Aorta (tissue), 5 donors: ENCODE measurements at places on chromosomes 1 and 21.

DNA sequence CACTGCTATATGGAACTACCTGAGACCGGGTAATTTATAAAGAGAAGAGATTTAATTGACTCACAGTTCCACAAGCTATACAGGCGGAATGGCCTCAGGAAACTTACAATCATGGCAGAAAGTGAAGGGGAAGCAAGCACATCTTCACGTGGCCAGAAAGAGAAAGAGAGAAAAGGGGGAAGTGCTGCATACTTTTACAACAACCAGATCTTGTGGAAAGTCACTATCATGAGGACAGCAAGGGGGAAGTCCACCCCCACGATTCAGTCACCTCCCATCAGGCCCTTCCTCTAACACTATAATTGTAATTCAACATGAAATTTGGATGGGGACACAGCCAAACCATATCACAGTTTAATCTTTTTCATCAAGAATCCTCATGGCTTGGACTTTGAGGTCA is 339.2 kb upstream of the AJAP1 start:
- DNase-seq, result no peak

GRCh38 chr21:34526618-34527290 is 14.7 kb upstream of the KCNE1 start:
- peak; percentile 85 for DNase-seq

DNA sequence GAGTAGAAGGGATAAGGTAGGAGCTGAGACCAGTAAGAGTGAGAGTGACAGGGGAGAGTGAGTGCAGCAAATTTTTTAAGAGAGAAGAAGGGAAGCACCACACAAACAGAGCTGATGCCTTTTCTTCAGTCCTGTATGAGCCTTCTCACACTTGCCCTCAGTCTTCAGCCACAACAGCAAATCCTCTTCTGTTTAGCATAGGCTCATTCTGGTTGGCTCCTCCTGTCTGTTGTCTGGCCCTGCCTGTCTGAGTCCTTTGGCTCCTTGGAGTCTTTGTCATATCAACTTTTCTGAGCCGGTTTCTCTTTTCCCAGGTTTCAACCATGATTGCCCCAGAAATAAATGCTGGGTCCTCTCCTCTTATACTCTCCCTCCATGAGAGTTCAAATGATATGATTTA is 12.7 kb upstream of the CASQ1 start:
- DNase-seq, result no peak

DNA sequence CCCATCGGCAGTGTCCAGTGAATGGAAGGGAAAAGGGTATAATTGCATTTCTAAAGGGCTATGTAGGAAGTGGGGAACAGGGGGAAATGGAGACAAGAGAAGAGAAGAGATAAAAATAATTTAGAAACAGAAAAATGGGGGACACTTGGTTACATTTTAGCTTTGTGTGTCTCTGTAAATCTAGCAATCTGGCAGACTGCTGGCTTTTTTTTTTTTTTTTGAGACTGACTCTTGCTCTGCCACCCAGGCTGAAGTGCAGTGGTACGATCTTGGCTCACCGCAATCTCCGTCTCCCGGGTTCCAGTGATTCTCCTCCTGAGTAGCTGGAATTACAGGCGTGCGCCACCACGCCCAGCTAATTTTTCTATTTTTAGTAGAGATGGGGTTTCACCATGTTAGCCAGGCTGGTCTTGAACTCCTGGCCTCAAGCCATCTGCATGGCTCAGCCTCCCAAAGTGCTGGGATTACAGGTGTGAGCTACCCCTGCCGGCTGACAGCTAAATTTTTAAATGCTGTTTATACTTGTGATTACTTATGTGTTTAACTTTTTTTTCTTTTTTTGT is 53.4 kb downstream of the AGPAT3 start:
- DNase-seq, result peak; percentile 31

- peak; percentile 31 for DNase-seq
These were observed at the start of gene CACNA1S for GRCh38 chr1:201112173-201112731. TSS of gene CACNA1S (minus strand) at chr1:201112426. CDS start at chr1:201112339, 87 bp downstream.

- no peak for DNase-seq
These were observed 2.6 kb upstream of the UQCRHL start for GRCh38 chr1:15810073-15810472.

- no peak for DNase-seq
These were observed 169.2 kb downstream of the APP start for GRCh38 chr21:26001356-26001755.

- no peak for DNase-seq
These were observed 20.2 kb downstream of the NFYC start for GRCh38 chr1:40711465-40712404.
